CD4-positive, alpha-beta T cell treated with Interleukin-4 for 1 hour (primary cell): ENCODE measurements at places on chromosomes 1 and 21.

DNA sequence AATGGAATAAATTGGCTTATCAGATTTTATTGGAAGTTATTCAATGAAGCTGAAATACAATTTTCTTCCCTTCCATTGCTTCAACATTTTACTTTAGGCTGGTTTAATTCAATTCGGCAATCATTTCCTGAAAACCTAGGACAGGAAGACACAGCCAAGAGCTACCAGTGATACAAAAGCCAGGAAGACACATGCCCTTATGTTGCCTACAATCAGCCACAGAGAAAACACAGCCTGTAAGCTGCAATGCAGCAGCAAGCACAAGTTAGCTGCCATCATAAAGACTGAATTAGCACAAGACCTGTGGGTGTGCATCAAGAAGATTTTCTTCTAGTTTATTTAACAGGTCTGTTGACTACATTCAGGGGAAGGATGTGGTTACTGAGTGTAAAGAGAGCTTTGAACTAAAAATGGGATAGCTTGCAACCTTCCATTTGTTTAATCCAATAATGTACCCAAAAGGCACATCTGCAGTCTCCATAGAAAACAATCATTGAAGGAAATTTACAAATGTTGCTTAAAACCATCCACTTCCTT, 193.8 kb downstream of the KCNH1 start:
- no peak for DNase-seq

DNA sequence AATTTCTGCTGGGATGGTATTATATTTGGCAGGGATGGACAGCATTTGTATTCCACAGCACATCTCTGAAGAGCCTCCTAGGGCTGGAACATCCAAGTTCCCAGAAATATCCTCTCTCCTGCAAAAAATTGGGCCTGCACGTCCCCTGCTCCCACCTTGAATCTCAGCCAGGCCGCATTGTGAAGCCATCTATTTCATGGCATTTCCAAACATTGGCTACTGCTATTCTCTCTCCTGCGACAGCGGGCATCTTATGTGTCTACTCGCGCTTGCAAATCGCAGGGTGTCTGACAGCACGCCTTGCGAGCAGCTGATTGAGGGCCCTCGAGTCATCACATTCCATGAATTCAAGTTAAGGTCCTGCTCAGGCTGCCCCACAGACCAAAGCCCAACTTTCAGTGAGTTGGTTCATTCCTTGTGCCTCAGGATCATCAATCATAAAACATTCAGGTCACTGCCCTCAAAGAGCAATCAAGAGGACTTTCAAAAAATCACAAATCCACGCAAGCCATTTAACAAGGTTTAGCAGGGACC, 15.8 kb downstream of the RGS8 start:
- DNase-seq: no peak

DNA sequence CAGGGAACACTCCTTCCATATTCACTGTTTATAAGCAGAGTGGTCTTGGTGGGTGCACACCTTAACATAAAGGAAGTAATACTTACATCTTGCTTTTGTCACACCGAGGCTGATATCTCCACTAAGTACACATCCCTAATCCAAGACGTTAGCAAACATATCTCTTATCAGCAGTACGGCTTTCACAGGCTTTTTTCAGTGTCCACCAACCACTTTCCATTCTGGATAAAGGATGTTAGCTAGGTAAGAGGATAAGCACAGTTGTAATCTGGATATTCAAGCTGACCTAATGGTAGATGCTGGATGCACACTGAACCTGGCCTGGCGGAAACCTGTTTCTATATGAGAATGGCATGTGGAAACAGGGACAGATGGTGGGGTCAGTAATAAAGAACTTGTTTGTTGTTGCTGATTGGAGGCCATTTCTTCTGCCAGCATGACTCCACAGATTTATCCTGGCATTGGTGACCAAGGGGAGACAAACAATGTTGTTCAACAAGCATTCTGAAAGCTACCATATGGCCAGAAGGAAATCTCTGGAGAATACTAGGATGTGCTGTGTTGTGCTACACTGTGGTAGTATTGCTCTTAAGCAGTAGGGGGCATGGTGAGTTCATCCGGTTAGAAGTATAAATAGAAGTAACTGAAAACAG, 416.4 kb downstream of the PTBP2 start:
- peak; percentile 22 for DNase-seq

- DNase-seq: no peak
These were observed 26.8 kb downstream of the EIF4G3 start for GRCh38 chr1:21149855-21150432.

- no peak for DNase-seq
These were observed 29.6 kb downstream of the CXADR start for GRCh38 chr21:17542371-17543011.

DNA sequence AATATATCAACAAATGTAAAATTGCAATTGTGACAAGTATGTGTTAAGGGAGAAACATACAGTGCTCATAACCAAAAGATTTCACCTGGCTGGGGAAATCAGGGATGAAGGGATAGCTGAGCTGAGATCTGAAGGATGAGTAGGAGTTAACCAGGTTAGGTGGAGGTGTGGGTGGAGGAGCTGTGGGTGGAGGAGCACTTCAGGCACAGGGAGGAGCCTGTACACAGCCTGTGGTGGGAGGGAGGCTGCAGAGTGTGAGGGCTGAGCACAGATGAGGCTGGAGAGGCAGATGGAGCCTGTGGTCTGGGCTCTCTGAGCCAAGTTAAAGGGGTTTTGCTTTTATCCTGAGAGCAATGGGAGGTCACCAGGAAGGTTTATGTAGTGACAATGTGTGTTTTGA, 111.9 kb downstream of the XCL2 start:
- no peak for DNase-seq

GRCh38 chr1:203558064-203558760, 64.3 kb downstream of the OPTC start:
- DNase-seq: no peak

GRCh38 chr1:32949519-32949918, 15.1 kb downstream of the RNF19B start:
- DNase-seq: no peak

DNA sequence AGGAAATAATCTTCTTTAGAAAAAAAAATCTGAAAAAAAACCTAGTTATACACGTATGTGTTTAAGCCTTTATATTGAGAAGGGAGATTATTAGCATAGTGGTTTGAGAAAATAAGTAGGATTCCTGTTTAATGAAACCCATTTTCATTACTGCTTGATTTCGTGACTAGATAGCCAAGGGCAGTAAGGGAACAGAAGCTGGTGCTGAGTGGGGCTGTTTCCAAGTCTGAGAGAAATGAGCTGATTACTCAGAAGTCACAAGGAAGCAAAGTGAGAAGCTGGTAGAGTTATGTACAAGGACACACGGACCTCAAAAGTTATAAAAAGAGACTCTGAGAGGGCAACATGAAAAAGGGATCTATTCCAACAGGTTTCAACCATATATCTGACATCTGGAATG, 256.5 kb downstream of the TTLL7 start:
- DNase-seq: no peak

- DNase-seq: no peak
These were observed 324.1 kb downstream of the ZP4 start for GRCh38 chr1:237566581-237566980.

- no peak for DNase-seq
These were observed 9.3 kb downstream of the CHD5 start for GRCh38 chr1:6170742-6171201.

GRCh38 chr21:39612233-39613040, at the start of gene B3GALT5:
TSS of gene B3GALT5 (plus strand) at chr21:39612940. CDS start at chr21:39660560, 47,620 bp downstream.
- no peak for DNase-seq

DNA sequence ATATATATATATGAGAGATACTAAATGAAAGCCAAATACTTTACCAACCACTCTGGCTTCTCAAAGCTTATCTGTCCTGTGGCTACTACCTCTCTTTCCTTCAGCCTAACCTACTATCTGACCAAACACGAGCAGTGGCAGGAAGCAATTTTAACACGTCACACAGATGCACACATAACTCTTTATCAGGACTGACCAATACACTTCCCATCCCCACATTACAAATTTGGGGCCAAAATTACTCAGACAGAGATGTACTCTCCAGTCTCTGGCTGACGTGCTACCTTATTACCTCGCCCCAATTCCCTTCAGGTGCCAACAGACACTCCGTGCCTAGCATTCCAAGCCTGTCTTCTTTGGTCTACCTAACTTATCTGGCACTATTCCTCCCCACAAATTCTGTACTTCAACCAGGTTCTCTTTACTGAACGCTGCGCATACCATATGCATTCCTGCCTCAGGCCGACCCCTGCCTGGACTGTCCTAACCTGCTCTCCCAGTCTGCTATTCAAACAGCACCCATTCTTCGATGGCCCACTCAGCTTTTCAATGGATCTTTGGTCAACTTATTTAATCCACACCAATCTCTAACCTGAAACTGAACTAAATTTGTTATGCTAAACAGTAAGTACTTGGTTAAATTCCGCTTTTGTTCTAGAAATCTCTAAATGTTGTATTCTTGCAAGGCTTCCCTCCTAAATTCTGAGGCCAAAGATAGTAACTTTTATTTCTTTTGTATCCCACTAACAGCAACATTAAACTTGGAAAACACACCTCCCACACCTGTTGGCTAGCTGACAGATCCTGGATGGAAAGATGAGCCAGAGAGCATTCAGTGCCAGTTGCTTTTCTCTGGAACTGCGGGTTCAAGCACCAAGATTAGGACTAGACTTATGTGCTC, 27.9 kb downstream of the RERE start:
- DNase-seq: no peak

DNA sequence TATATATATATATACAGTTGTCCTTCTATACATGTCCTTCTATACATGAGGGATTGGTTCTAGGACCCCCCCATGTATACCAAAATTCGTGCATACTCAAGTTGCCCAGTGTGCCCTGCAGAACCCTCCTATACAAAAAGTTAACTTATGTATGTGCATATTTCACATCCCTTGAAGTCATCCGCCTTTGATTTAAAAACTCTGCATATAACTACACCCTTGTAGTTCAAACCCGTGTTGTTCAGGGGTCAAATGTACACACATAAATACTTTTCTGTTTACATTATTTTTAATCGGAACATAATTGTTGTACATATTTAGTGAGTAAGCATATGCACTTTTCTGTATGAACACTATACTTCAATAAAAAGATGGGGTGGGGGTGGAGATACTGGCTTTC, 7.7 kb upstream of the ABL2 start:
- DNase-seq: no peak

DNA sequence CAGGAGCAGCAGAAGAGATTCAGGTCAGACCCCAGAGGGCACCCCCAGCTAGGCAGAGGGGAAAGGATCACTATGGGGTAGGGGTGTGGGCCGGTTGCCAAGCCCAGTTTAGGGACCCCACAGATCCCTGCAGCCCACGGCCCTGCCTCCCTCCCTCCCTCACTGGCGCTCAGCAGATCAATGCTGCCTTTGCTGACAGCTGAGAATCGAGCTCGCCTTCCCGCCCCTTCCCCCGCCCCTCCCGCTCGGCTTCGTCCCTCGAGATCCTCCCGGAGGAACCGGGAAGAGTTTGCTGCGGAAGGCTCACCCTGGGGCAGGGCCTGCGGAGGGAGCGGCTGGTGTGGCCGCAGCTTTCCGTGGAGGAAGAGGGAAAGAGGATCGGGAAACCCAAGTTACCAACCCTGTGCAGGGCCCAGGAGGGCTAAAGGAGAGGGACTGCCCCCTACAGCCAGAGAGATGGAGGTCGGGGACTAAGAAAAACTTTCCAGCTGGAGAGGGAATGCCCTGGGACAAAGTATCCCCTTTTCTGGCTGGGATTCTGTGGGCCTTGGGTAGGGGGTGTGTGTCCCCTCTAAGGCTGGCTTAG, 1.1 kb upstream of the KCNQ4 start:
- DNase-seq: no peak

DNA sequence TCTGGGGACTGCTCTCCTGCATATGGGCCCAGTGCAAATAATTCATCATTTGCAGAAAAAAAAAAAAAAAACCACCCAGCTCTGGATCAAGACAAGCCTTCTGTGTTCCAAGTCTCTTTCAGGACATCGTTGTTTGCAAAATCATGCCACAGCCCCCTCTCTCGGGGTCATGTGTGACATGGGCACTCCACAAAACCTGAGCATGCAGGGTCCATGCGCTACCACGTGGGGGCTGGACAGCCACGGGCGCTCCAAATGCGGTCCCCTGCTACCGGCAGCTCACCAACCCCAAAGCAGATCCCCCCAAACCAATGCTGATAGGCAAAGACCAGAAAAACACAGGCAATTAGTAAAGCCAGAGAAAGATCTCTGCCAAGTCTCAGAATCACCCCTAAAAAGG, 17.6 kb downstream of the NPHP4 start:
- DNase-seq: no peak

DNA sequence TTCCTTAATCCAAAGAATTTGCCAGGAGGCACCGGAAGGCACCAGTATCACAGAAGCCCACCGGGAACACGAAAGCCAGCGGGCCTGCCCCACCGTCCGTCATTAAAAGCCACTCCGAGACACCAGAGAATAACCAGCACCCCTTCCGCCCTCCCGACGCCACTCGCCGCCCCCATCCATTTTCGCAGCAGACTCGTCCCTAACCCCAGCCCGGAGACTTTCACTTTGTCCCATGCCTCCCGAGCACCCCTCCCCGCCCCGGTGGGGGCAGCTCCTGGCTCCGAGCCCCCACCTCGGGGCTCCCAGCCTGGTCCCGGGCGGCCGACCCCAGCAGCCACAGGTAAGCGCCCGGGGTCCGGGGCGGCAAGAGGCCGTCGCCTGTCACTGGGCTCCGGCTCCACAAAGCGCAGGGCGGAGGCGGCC, 105.4 kb downstream of the SLC45A1 start:
- no peak for DNase-seq

GRCh38 chr1:149845416-149845815, 54.0 kb upstream of the BOLA1 start:
- peak; percentile 23 for DNase-seq

DNA sequence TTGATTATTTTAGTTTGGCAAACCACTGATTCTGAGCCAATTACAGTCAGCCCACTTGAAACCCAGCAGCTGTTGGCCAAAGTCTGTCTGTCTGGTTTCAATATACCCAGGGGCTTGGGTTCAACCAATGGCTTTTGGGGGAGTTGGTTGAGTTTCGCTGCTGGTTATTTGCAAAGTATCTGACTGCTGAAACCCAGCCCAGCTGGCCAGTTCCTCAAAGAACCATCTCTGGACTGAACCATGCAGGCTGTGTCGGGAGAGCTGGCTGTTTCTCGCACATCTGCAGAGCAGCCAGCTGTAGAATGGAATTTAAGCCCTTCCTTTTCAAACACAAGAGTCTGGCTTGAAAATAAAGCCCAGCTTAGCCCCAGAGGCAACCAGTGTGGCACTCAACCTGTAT, 66.0 kb upstream of the PAX7 start:
- no peak for DNase-seq

- no peak for DNase-seq
These were observed 28.3 kb upstream of the TMPRSS2 start for GRCh38 chr21:41536076-41536826.

DNA sequence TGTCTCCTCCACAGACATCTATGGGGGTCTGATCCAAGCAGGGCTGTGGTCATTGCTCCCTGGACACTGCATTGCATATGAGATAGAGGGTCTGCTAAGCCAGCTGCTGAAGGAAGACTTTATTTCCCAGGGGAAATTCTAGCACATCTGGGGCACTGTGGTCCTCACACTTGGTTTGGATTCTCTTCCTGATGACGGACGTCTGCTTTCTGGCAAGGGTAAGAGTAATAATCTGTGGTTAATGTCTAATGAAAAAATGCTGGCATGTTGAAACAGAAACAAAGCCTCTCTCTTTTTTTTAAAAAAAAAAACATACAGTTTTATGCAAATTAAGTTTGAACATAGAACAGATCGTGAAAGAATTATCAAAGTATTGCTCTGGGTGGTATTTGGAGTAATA, 553.9 kb downstream of the DPYD start:
- no peak for DNase-seq

GRCh38 chr1:248757784-248758195, 2.2 kb upstream of the LYPD8 start:
- no peak for DNase-seq
